ENCODE measurements at places on chromosomes 3 and 15. TPM values are rescaled to one million over a fixed set of nuclear protein-coding genes. Genes with fewer than 3 reads are reported as not detected.

UMPS gene
- 59.0 TPM for total RNA-seq

LINGO1 gene
- total RNA-seq: 57.1 TPM

- no peak for DNase-seq
- H3K4me3 ChIP-seq: peak within 1 kb of the TSS; percentile 53
- no peaks in the 10 kb centered on the region for H3K36me3 ChIP-seq
- no peaks in the 10 kb centered on the region for H3K4me1 ChIP-seq
- no peak within 1 kb of the TSS for H3K27ac ChIP-seq
These were observed at the start of gene HOMER2 for GRCh38 chr15:82952158-82953081. HOMER2 (minus strand) TSS chr15:82952720; CDS start chr15:82952535, 185 bp downstream.

- H3K27me3 ChIP-seq: peaks cover 1% of the 10 kb centered on the region
- DNase-seq: no peak
- H3K27ac ChIP-seq: no peak overlapping the region
- H3K4me1 ChIP-seq: no peaks in the 10 kb centered on the region
- no peak overlapping the region for H3K4me3 ChIP-seq
These were observed 3.7 kb upstream of the NR1I2 start for GRCh38 chr3:119778176-119778575.

GRCh38 chr3:103372031-103372430, 937.2 kb downstream of the ZPLD1 start:
- DNase-seq: no peak

DNA sequence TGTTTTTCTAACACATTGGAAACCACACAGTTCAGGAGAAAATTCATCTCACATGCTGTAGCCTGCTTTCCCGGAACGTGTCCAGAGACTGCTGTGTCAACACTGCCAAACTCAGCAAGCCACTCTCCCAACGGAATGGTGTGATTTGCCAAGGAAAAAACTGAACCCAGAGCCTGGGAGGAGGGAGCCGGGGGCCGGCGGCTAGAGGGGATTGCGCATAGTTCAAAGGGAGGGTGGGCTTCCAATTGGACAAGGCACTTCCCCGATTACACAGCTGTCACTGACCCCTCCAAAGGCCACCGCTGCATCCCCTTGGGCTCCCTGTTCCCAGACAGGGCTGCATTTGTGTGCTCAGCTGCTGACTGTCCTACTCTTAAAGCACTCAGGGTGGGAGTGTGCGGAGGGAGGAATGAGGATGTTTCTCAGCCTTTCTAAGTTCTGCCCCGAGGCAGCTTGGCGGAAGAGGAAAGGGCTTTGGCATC, 256.2 kb downstream of the ZNF621 start:
- DNase-seq: no peak
- no peaks in the 10 kb centered on the region for H3K4me1 ChIP-seq
- H3K27me3 ChIP-seq: no peaks in the 10 kb centered on the region
- no peak overlapping the region for H3K27ac ChIP-seq
- H3K36me3 ChIP-seq: no peaks in the 10 kb centered on the region

GRCh38 chr3:81048058-81048665, 713.3 kb downstream of the GBE1 start:
- H3K36me3 ChIP-seq: no peaks in the 10 kb centered on the region
- H3K4me1 ChIP-seq: no peaks in the 10 kb centered on the region
- no peak overlapping the region for H3K4me3 ChIP-seq
- no peak overlapping the region for H3K27ac ChIP-seq
- no peak for DNase-seq
- no peaks in the 10 kb centered on the region for H3K27me3 ChIP-seq

DNA sequence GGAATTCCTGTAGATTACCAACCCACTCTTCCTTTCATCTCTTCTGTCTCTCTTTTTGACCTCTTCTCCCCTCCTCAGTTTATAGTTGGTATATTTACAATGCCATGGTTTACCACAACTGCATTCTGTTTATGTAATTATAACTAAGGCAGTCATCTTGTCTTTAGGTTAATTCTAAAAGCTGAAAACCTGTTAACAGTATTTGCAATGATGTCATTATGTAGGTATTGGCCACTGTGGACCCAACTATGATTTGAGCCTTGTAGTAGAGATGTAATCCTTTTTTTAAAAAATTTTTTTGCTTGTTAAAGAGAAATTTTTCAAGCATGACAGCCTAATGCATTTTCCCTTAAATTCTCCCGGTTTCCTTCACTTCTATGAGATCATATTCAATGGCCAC, 30.7 kb upstream of the CHST2 start:
- no peak overlapping the region for H3K27ac ChIP-seq
- H3K4me3 ChIP-seq: no peak overlapping the region
- H3K27me3 ChIP-seq: no peaks in the 10 kb centered on the region
- H3K36me3 ChIP-seq: no peaks in the 10 kb centered on the region

Data from H1 (cell line).